ENCODE measurements at places on chromosomes 3 and 15.

- DNase-seq, result no peak
Observed at GRCh38 chr15:87755226-87755625, 501.3 kb downstream of the NTRK3 start.

- no peak for DNase-seq
Observed at GRCh38 chr15:23564821-23565394, 566 bp upstream of the MKRN3 start.

DNA sequence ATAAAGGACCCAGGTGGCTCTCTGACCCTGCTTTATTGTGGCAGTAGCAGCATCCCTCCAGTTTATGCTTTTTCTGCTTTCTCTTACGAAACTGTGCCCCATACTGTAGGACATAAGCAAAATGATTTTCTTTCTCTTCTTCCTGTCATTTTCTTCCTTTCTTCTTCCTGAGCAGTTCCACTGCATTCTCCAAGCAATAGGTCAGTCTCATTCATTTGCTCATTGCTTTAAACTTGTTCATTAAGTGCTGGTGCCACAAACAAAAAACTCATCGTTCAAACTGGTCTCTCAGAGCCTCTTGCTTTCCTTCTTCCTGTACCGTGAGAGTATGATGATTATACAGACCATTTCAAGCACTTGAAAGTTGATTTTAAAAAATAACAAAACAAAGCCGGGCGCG lies 66.8 kb downstream of the PDE8A start:
- DNase-seq, result no peak

- DNase-seq, result no peak
Observed at GRCh38 chr3:64888165-64888564, 200.4 kb upstream of the ADAMTS9 start.

DNA sequence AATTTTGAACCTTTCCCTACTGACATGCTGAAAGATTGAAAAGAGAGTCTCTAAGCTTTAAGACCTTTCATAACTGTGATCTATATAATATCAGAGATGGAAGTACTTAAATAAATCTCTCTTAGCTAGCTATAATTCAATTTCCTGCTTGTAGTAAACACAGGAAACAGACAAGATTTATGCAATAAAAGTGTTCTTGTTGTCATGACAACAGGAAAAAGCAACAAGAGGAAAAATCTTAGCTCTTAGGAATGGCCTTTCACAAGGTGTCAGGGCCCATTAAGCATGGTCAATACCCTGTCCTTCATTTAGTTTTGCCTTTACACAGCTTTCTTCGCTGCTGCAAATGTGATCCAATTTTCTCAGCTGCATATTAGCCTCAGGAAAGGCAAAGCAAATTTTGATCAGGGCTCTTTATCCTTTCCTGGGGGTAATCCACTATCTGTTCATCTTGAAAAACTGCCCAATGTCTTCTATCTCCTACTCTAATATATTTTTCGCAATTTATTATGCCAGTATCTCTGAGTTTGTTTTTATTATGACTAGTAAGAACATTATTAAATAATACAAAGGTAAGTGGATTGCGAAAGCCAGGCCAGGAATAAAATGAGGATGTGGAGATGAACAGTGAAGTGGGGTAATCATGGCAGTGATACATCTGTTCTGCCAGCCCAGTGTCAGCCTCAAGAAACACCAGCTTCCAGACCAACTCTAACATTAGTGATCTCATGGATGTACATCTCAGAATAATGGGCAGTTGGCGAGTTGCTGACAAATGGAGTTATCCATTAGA lies 28.7 kb downstream of the SIDT1 start:
- no peak for DNase-seq

DNA sequence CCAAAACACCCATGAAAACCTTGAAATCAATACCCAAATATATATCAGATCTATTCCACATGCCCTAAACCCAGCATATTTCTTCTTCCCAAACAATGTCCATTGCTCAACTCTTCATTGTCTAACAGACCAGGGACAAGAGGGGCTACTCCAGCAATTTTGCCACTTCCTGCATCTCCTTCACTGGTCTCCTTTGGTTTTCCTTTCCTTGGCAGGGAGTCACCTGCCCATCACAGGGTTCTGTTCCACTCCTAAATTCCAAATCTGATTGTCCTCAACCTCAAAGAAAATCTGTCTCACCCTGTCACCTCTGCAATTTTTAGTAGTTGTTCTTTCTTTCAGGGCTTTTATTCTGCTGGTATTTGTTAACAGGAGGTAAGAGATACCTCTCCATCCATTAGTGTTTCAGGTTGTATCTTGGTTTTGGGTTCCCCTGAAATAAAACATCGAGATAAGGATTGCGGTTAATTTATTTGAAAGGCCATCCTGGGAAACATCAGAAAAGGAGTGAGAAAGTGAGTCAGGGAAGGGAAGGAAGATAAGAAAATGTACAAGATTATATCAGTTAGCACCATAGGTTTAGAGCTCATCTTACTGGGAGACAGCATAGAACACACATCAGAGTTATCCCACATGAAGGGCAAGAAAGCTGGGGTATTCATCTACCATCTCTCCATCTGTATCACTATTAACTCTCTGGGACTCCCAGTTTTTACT lies 13.6 kb downstream of the ZBED2 start:
- no peak for DNase-seq

GRCh38 chr3:45939341-45939771 lies 3.9 kb upstream of the CXCR6 start:
- no peak for DNase-seq

DNA sequence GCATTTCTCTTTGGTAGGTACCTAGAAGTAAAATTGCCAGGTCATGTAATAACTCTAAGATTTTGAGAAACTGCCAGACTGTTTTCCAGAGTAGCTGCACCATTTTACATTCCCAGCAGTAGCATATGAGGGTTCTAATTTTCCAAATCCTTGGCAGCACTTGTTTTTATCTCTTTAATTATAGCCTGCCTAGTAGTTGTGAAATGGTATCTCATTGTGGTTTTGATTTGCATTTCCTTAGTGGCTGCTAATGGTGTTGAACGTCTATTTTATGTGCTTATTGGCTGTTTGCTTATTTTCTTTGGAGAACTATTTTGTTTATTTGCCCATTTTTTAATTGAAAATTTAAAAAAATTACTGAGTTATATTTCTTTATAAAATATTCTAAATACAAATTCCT lies 117.9 kb downstream of the TCF12 start:
- DNase-seq, result no peak

DNA sequence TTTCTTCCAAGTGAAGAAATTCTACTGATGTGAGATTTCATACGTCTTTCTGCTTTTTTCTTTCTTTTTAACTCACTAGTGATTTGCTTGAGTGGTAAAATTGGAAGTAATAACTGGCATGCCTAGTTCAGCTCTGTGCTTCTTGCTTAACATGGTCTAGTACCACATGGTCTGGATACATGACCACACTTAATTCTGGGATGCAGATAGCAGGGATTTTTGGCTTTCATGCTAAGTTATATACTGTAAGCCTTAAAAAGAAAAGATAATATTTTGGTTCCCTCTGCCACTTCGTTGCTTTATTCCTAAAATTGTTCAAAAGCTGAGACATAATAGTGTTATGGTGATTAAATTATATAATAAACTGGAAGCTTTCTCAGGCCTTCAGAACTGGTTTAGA lies 174.3 kb downstream of the OXSM start:
- DNase-seq, result no peak

DNA sequence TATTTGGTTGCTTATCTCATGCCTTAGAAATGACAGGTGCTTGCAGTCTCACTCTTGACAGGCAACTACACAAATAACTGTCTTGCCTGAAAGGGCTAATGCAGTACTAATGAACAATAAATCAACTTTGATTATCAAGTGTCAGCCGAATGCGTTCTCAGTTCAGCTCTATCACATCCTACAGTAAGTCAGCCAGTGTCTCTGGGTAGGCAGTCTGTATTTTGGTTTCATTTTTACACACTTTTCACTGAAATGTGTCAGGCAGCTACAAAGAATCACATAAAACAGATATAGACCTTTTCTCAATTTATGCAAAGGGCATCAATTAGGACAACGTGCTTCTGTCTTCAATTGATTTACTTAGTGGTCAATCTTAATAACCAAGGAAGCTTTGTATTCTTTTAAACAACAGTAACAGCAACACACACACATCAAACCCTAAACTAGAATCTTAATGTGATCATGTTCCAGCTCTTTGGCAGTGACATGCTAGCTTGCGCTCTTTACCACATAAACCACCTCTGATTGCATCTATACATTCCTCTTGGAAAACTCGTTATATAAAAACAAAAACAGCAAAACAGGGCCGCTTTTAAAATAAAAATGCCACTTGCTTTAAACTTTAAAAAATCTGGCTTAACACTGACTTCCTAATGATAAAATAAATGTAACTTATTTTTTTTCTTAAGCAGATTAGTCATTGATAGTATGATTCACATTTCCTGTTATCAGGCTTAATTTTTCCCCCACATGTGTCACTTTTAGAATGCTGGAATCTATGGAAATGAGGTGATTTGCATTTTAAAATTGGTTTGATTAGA lies 520.4 kb downstream of the FOXP1 start:
- no peak for DNase-seq

- no peak for DNase-seq
Observed at GRCh38 chr15:93779341-93779740, 452.0 kb upstream of the MCTP2 start.

GRCh38 chr3:111465081-111465670 lies 76.8 kb upstream of the CD96 start:
- DNase-seq, result no peak

DNA sequence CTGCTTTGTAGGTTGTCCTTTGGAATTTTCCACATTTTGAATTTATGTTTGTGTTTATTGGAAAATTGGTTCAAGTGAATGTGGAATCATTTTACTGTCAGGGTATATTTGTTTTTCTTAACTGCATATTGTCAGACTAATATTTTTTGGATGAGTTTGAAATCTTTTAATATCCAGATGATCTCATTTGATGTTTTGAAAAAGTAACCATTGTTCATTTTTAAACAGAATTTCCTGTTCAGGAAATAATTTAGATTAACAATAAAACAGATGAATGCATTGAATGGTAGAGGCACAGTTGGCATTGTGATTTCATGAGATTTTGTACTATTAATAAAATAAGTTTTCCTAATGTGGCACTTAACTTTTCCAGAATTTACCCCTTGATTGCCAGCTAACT lies 15.5 kb downstream of the TRAK1 start:
- DNase-seq, result no peak

GRCh38 chr15:101368861-101369642 lies 74.0 kb upstream of the SNRPA1 start:
- no peak for DNase-seq

- DNase-seq, result no peak
Observed at GRCh38 chr3:63654931-63655330, 2.5 kb downstream of the SNTN start.

- DNase-seq, result no peak
Observed at GRCh38 chr3:60303160-60303559, 948.1 kb downstream of the FHIT start.

- no peak for DNase-seq
Observed at GRCh38 chr3:28986922-28987321, 293.9 kb upstream of the RBMS3 start.

DNA sequence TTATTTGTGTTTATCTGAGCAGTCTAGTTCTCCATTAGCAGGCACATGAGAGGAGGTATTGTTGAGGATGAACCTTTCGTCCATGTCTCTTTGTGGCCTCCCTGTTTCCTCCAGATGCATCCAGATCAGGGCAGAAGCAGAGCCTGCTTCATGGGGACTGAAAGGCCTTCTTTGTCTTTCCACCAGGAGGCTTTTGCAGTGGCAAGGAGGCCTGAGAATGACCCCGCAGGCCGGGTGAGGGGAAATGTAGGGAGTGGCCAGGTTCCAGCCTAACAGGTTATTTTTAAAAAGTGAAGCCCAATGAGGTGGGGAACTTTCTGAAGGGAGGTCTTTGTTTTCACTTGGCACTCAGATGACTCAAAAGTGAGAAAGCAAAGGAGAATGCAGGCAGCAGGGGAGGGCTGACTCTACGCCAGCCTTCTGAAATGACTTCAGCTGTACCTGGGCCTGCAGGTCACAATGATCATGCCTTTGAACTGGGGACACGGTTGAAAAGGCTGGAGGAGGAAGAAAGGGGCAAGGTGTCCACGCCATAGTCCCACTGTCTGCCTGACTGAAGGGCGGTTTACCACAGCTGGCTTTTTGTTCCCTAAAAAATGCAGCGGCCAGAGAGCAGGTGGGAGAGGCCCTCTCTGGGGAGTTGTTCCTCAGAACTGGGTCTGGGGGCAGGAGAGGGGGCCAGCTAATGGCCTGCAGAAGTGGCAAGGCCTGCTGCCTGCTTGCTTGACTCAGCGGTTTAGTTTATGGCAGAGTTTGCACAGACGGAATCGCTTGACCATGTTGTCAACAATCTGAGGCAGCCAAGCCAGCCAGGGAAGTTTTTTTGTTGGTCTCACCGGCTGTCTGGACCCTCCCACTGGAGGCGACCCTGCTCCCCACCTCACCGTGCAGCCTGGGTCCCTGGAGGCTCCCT lies 28.7 kb downstream of the CMTM7 start:
- no peak for DNase-seq

GRCh38 chr3:117549716-117550115 lies 840.1 kb downstream of the TUSC7 start:
- no peak for DNase-seq

- DNase-seq, result no peak
Observed at GRCh38 chr3:180176059-180176458, 139.3 kb upstream of the PEX5L start.

DNA sequence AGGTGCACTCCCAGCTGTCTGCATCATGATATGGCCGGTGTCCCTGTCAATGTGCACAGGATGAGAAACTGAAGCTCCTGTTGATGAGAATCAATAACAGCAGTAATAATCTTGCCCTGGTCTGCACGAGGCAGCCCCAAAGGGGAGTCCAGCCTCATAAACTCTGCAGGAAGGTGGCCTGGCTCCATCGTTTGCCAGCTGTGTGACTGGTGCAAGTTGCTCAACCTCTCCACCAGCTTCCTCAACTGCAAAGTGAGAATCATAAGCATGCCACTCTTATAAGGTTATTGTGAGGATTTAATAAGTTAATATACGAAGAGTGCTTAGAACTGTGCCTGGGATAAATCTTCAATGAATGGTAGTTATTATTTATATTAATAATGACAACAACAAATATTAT lies 203.4 kb upstream of the HES1 start:
- no peak for DNase-seq

GRCh38 chr15:68051907-68052306 lies 2.2 kb upstream of the PIAS1 start:
- DNase-seq, result no peak
